Daoy (cell line): ENCODE measurements at places on chromosomes 5 and 9.

DNA sequence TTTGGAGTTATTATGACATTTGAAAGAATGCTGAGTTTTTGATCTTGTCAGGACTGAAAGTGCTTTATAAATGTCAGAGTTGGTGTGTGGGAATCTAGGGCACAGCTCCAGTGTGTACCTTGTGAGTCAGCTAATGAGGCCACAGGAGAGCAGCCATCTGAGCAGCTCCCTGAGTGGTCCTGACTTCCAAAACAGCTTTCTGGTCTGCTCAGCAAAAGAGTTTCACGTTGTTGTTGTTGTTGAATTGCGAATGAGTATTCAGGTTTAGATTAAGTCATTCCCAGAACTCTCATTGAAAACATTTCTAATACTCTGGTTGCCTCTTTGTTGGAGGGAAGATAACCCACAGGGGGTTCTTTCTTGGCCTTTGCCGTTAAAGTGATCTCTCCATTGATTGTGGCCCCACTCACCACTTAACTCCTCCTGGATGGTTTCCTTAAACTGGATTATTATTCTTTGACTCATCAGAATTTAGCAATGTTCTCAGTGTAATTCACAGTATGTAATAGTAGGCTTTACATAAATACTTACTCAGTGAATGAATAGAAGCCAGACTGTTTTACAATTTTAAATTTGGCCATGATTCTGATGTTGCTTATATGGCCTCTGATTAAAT, 125.1 kb upstream of the SGCD start:
- peak; percentile 93 for DNase-seq

- DNase-seq = no peak
These were observed 102.9 kb downstream of the RAPGEF6 start for GRCh38 chr5:131532031-131532640.

- DNase-seq = no peak
These were observed 69.8 kb downstream of the MRPL36 start for GRCh38 chr5:1729641-1730486.

DNA sequence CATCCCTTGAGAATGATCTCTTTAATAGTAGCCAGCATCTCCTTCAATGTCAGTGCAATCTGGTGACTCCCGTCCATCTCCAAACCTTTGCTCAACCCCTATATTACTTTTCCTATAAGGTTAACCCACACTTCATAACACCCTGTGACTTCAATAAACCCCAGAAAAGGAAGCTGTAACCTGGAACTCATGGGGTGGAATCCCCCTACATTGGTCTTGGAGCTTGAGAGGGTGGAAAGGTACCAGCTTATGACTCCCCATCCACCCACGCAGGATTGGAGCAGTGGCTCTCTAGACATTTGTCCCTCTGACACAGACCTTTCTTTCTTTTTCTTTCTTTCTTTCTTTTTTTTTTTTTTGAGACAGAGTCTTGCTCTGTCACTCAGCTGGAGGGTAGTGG, 54.7 kb upstream of the ZFR start:
- no peak for DNase-seq

GRCh38 chr9:123426406-123426805, 70.4 kb downstream of the CRB2 start:
- DNase-seq = no peak

DNA sequence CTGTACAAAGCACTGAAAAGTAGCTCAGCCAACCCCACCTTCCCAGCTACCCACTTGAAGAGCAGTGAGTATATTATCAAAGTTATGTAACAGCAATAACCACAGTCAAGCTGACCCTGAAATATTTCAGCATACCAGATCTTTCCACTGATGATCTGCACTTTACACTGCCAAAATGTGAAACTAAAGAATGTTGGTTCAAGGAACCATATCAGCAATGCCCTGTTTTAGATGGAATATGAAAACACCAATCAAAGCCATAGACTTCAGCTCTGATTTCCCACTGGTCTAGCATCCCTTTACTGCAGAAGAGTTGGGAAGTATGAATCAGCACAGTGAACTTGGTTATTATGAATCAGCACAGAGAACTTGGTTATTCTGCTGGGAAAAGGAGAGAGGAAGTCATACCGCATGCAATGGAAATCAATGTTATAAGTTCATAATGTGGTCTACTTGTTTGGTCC, 20.0 kb downstream of the CEMIP2 start:
- DNase-seq = peak; percentile 45

- DNase-seq = no peak
These were observed 6.4 kb downstream of the NEURL1B start for GRCh38 chr5:172647352-172648012.

GRCh38 chr5:80184235-80185023, 71.4 kb downstream of the SERINC5 start:
- no peak for DNase-seq

DNA sequence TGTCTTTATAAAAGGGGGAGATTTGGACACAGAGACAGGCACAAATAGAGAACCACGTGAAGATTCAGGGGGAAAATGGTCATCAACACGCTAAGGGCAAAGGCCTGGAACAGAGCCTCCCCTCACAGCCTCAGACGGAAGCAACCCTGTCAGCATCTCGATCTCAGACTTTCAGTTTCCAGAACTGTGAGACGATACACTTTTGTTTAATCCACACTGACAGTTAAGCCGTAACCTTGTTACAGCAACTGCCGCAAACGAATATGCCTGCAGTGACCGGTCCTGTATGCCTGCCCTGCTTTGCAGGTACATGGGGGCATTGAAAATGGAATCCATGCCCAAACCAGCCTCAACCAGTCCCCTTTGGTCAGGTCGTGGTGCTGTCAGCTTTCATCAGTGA, 139.5 kb downstream of the ATPSCKMT start:
- no peak for DNase-seq

DNA sequence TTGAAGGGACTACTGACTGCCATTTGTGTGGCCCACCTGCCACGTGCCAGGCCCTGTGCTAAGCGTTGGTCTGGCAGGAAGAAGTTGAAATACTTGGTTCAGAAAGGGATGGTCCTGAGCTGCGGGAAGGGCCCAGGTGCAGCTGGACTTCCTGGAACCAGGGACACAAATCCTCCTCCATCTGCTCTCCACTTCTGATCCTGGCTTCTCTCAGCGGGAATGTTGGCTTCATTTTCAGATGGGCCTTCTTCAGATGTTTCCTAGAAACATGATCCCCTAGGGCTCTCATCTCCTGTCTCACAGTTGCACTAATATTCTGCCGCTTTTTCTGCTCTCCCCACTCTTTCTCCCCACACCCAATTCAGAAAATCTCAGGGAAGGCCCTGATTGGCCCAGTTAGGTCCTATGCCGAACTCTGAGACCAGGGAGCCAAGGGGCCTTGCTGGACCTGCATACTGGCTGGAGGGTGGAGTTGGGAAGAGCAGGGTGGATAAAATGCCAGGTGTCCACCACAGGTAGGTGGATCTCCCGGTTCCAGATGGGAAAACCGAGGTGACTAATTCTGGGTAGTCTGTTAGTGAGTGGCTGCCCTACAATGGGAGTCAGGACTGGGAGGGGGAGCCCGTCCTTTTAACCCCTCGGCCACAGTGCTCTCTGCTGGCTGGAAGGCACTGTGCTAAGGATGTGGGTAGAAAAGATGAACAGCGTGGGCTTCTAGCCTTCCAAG, 19.4 kb downstream of the PSAT1 start:
- no peak for DNase-seq

DNA sequence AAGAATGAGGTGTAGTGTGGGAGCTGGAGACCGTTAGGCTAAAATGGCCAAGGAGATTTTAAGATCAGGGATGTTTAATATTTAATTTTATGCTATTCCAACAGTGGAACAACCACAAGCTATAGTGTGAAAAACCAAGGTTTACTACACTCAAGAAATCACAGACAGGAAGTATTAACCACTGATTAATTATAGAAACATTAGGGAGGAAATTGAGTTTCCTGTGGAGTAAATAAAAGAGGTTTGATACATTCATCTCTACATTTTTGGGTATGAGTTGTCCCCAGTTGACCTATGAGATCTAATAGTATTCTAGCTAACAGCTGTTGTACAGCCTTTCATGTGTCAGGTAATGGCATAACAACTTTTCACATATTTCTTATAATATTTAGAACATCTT, 103.7 kb upstream of the MPDZ start:
- no peak for DNase-seq

DNA sequence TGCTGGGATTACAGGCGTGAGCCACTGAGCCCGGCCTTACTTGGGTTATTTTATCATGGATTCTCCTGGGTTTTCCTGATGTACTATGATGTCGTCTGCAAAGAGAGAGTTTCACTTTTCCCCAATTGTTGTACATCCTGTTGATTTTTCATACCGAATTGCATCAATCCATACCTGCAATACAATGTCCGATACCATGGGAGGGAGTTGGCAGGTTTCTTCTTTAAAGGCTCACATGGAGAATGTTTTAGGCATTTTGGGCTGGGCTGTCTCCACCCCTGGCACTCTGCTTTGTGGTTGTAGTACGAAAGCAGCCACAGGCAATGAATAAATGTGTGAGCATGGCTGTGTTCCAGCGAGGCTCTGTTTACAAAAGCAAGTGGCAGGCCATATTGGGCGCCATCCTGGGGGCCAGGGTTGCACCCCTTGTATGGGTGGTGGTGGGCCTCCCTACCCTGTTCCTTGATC, 35.1 kb upstream of the EXOC3 start:
- DNase-seq = no peak

DNA sequence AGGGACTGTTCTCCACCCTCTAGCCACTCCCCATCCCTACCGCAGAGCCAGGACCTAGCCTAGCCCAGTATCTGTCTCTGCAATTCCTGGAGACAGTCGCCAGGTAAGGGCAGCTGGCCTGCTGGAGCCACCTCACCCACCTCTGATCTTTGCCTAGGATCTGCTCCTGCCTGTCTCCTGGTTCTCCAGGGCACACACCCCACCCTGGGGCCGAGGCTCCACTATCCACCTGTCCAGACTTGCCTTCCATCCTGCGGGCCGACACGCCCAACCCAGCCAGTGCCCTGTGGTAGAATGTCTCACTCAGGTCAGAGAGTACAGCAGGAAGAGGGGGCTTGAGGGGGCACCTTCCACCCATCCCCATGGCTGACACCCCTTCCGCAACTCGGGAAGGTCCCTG, 15.7 kb upstream of the AQP7 start:
- no peak for DNase-seq

- no peak for DNase-seq
These were observed 242.6 kb downstream of the DRD1 start for GRCh38 chr5:175201393-175201792.

DNA sequence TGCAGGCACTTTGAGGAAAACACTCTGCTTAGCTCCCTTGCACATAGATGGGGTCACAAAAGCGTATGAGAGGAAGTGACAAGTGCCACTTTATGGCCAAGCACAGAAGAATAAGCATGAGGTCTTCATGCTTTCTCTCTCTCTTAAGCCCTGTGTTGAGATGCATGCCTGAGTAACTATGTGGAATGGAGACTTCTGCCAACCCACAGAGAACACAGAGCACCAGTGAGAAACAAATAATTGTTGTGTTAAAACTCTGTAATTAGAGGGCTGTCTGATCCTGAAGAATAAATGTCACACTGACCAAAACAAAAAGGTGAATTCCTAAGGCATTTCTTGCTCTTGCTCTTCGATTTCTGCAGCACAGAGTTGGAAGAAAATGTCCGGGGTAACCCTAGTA, 488.5 kb downstream of the CTNND2 start:
- DNase-seq = no peak

DNA sequence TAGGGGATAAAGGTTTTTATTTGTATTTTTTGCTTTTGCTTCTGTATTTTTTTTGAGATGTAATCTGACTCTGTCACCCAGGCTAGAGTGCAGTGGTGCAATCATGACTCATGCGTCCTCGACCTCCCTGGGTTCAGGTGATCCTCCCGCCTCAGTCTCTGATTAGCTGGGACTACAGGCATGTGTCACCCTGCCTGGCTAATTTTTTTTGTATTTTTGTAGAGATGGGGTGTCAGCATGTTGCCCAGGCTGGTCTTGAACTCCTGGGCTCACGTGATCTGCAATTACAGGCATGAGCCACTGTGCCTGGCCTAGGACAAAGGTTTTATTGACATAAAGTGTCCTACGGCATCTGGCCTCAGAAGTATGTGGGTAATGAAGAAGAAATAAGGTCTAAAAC, 297.1 kb upstream of the C9orf72 start:
- peak; percentile 4 for DNase-seq

DNA sequence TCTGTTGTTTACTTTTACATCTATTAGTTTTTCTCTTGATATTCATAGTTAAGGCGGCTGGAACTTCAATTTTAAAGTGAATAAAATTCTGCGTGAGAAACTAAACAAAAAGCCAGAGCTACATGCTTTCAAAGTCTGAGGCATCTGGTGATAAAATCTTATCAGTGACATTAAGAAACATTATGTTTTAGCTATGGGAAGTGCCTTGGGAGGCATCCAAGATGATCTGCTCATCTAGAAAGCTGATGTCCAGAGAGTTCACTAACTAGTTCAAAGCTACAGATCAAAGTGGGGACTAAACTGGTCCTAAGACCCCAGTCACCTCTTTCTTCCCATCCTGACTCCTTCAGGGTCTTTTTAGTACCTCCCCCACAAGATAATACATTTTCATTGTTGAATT, 37.2 kb downstream of the MRPS27 start:
- DNase-seq = peak; percentile 3
